Endothelial cell (in vitro differentiated cells): ENCODE measurements at places on chromosomes 11 and 22.

- DNase-seq, result no peak
These were observed 14.3 kb downstream of the TRIM22 start for GRCh38 chr11:5703741-5704536.

DNA sequence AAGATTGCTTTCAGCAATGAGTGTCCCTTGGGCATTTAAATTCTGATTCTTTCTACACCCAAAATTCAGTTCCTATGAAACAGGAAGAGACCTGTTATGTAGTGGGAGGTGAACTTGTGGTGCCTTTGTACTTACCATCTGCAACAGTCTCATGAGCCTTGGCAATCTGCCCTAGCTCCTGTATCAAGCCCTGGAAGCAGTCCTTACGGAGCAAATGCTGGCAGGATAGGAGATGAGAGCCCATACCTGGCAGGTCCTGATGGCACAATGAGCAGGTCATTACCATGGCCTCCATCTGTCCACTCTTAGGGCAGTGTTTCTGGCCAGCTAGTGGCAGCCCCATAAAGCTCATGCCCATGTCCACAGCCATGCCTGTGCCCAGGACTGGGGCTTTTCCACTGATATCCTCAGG lies 10.8 kb downstream of the TRIM66 start:
- no peak for DNase-seq

GRCh38 chr11:74638869-74639268 lies 46.5 kb downstream of the POLD3 start:
- DNase-seq, result no peak

- no peak for DNase-seq
These were observed 16.2 kb downstream of the TESMIN start for GRCh38 chr11:68735125-68735524.

DNA sequence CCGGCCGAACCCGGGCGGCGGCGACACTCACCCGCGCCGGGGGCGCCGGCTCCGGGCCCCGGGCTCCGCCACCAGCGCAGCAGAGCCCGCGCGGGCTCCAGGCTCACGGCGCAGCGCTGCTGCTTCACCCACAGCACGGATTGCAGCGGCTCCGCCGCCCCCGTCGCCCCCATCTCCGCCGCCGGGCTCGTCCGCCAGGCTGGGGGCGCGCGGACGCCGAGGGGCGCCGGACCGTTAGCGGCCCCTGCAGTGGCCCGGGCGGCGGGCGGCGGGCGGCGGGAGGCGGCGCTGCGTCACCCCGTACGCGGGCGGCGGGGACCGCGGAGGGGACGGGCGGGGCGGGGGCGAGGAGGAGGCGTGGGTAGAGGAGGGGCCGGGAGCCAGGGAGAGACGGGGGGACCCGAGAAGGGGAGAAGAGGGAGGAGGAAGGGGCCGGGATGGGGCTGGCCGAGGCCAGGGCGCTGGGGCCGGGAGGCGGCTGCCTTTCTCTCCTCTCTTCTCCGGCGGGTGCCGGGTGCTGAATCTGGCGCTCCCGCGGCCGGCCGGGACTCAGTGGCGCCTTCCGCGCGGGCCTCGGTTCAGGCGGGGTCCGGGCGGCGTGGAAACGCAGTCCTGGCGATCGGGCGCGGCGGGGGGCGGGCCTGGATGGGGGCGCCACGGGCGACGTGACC lies at the start of gene CERK:
CERK (minus strand) TSS at position 277 of the 671 bp plus-strand sequence; CDS start at position 173, 104 bp downstream.
- DNase-seq, result peak; percentile 56

GRCh38 chr11:117761993-117762392 lies 35.0 kb downstream of the DSCAML1 start:
- no peak for DNase-seq

DNA sequence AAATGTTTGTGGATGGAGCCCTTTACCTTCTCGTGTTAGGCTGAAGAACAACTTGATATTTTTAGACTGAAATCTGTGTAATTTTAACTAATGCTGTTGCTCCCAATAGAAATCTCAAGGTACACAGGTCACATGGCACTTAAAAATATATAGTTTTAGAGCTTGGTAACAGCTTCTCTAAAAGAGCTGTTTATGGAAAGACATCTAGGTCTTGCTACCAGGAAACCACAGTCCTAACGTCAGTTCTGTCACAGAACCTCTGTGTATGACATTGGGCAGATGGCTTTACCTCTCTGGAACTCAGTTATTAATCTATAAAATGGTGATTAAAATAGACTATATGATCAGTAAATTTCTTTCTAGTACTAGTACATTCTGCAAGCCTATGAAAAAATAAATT lies 35.4 kb downstream of the PAK1 start:
- no peak for DNase-seq

DNA sequence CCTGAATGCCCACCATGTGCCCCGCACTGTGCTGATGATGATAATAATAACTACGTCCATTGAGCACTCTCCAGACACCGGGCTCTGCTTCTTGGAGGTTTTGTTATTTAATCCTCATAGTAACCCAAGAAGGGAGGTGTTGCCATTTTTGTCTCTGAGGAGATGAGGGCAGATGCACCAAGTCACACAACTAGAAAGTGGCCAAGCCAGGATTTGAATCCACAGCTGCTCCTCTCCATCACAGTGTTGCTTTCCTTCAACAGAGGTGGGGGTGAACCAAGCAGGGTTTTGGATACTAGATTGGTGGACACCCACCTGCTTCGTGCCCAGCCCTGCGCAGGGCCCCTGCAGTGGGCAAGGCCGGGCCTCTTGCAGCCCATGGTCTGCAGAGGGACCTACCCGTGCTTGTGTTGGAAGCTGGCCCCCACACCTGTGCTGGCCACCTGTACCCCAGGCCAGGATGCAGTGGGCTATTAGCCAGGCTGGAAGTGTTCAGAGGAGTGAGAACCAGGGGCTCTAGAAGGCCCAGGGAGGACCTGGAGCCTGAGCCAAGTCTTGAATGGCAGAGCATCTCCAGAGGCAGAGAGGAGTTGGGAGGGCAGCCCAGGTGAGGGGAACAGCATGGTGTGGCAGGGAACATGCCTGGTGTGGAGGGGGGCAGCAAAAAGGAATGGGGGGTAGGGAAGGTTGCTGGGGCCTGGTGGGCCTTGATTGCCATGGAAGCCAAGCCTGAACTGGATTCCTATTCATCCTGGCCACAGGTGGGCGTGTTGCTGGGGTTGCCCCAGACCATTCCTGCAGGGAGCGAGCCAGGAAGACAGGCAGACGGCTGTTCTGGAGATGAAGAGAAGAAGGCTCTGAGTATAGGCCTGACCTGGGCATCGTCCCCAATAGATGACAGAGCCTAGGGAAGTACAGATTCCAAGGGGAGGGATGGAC lies 2.7 kb upstream of the DPP3 start:
- no peak for DNase-seq

DNA sequence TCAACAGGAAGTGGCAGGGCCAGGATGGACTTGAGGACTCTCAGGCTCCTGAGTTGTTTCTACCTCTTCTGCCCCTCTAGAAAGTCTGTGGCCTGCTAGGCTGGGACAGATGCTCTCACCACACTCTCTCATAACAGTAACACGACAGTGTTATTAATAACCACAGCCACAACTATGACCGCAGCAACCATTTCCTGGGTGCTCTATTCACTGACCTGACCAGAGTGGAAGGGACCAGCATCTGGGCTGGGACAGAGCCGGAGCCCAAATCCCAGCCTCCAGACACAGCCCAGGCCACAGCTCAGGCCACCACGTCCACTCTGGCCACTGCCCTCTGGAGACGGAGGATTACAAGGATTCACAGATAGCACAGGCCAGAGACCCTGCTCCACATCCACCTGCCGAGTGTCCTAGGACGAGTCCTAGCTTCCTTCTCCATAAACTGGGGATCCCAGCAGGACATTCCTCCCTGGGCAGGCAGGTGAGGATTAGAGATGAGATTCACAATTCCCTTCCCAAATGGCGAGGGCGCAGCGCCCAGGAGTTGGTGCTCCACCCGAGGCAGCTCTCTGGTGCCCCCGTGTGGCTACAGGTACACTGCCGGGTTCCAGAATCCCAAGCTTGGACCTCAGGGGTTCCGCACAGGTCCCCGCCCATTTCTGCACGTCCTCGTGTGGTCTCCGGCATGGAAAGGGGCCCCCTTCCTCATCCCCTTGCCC lies 7.1 kb downstream of the PNPLA5 start:
- DNase-seq, result peak; percentile 76

- no peak for DNase-seq
These were observed 34.5 kb downstream of the KIAA0930 start for GRCh38 chr22:45206233-45206632.

DNA sequence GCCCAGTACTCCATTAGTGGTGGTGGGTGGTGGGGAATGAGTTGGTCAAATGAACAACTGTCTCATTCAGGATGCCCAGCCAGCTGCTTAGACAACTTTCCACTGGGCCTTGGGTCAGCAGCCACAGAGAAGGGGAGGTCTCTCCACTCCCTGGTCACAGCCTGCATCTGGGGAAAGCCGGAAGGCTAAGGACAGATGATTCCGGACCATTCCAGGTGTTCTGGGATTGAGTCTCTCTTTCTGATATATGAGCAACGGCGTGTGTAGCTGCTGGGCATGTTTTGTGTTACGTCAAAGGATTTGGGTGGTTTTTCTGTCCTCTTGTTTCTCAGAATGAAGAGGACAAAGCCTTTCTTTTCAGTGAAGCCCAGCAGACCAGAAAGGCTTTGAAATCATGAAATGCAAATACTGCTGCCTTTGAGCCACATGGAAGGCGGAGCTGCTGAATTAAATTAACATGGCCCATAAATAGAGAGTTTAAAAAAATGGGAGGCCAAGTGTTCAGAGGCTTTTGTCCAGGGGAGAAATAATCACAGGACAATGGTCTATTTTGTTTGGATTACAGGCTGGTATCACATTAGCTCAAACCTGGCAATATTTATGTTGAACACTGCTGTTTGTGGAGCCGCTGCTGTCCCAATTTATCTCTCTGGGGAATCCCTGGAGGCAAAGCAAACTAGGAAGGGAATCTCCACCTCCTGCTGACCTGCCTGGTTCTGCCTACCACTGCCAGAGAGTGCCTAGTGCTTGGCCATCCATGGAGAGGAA lies 234.4 kb upstream of the E2F8 start:
- no peak for DNase-seq

DNA sequence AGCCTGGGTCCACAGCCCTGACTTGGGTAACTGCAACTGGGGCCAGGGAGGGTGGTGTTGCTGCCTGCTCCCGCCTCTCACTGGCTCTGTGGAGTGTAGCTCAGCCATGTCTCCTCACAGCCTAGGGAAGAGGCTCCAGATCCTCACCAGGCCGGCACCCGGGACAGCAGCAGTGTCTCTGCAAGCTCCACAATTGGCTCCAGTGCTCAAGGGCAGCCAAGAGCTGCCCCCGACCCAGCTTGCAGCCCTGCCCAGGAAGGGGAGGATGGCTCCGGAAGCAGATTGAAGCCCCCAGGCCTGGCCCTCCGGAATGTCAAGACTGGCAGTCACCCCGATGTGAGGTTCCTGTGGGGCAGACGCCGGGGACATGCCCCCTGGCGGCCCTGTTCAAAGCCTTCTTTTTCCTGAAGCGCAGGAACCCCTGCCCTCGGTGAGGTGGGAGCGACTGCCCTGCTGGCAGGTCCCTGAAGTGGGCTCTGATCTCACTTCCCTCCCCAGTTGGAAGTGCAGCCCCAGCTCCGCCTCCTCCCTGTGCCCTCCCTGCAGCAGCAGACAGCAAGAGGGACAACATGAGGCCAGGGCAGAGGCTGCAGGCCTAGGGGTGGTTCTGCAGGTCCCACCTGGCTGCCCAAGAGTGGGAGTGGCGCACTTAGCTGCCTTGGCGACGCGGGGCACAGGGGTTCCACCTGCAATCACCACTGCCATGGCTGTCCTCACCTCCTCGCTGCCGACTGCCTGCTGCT lies 816.2 kb upstream of the LUZP2 start:
- no peak for DNase-seq

DNA sequence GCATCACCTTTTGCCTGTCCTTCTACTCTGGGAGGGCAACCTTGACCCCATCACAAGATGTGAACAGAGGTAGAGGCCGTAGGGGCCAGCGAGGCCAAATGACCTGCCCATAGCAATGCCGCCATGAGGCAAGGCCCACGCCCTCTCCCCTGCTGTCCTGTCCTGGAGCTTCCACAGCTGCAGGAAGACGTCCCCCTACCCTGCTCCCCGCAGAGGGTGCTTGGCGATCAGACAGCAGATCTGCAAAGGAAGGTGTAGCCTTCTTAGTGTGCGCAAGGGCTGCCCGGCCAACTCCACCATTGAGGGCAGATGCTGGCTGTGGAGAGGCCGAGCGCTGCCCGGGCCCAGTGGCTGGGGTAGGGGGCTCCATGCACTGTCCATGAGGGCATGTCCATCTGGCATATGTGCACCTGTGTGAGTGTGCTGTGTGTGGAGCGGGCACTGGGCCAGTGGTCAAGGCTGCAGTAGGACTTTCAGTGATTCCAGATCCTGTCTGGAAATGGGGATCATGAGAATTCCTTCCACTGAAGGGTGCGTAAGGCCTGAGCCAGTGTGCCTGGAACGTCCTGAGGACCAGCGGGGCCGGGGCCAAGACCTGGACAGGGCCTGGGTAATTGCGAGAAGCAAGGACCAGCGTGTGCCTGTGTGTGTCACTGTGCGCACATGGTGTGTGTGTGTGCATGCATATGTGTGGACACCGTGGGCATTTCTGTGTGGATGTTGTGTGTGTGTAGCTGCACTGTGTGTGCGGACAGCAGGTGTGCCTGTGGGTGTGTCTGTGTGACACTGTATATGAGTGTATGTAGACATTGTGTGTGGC lies 11.0 kb downstream of the TRPM5 start:
- no peak for DNase-seq

GRCh38 chr11:125070699-125071254 lies 7.7 kb downstream of the SLC37A2 start:
- DNase-seq, result no peak

GRCh38 chr11:113551645-113552044 lies 76.4 kb upstream of the DRD2 start:
- no peak for DNase-seq

GRCh38 chr11:13091804-13092203 lies 82.7 kb downstream of the RASSF10 start:
- DNase-seq, result no peak

GRCh38 chr11:127670374-127671119 lies 670.0 kb upstream of the KIRREL3 start:
- no peak for DNase-seq

DNA sequence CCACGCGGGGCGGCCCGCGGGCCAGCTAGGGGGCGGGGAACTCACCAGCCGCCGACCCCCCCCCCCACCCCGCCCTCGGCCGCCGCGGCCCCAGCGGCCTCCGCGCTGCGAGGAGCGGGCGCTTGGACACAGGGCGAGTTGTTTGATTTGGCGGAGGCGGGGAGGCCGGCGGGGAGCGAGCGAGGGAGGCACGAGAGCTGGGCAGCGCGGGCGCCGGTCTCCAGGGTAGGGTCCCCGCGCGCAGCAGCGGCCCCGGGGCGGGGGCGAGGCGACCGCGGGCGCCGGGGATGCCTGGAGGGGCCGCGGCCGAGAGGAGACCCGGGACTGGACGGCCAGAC lies 64.4 kb downstream of the NAV2 start:
- DNase-seq, result peak; percentile 22

GRCh38 chr11:18449251-18449650 lies 6.4 kb upstream of the LDHAL6A start:
- no peak for DNase-seq

DNA sequence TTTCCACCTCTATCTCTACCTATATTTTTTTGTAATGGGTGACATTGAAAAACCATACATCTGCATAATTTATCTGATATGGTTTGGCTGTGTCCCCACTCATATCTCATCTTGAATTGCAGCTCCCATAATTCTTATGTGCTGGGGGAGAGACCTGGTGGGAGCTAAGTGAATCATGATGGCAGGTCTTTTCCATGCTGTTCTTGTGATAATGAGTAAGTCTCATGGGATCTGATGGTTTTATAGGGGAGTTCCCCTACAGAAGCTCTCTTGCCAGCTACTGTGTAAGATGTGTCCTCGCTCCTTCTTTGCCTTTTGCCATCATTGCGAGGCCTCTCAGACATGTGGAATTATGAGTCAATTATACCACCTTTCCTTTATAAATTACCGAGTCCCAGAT lies 551.0 kb upstream of the ANO5 start:
- no peak for DNase-seq

GRCh38 chr11:10405865-10406592 lies 49.0 kb upstream of the AMPD3 start:
- peak; percentile 62 for DNase-seq
